ENCODE measurements at places on chromosomes 6 and 20.
A peak's percentile ranks its signal among the peaks of the same experiment; 100 is the strongest.

DNA sequence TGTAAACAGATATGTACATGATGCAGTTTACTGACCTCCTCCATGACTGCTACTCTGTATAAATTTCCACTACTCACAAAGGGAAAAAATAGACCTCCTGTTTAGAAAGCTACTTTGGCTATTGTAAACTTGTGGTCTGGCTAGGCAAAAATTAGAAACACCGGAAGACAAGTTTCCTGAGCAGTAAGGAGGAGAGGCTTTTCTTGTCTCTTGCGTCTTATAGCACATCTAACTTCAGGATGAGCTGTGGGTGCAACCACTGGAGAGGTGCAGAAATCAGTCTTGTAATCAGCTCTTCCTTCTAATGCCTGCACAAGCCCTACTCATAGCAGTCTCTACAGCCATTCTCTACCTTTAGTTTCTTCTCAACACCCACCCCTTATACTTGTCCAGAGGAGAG, 296.5 kb upstream of the SLC35B3 start:
- no peak for DNase-seq

DNA sequence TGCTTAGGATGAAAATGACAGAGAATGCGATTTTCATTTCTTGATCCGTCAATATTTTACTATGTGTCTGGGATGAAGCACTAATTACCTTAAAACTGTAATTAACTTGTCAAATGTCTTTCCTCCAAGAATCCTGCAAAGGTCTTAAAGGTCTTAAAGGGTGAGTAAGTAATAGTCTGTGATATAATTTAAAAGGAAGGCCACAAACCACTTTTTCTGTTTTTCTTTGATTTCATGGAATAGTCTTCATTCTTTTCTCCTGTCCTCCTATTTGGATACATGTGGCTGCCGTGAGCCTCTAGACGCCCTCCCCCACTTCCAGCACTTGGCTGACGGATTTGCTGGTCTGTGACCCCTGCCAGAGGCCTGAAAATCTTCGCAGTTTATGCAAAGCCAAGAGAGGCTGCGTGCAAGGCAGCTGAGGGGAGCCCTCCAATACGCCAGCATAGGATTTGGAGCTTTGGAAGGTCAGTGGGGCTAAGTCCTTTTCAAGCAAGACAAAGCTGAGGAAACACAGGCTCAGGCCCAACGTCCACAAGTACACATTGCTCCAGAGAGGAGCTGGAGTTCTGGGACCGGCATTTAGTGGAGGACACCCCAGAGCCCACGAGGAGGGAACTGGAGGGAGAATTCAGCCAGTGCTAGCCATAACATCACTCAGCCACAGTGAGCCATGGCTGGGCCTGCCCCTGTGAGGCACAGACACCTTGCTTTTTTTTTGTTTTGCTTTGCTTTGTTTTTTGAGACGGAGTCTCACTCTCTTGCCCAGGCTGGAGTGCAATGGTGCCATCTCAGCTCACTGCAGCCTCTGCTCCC, 382.6 kb downstream of the SMOC2 start:
- no peak for DNase-seq

DNA sequence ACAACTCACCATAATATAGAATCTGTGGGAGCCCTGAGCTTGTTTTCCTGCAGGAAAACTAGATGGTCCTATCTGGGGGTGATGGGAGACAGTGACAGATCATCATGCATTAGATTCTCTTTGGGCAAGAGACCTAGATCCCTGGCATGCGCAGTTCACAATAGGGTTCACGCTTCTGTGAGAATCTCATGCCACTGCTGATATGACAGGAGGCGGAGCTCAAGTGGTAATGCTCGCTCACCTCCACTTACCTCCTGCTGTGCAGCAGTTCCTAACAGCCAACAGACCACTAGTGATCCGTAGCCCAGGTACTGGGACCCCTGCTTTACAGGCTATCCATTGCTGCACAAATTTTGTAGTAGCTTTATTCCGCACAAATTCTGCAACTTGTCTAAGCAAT, 84.5 kb downstream of the HIVEP2 start:
- DNase-seq: no peak

DNA sequence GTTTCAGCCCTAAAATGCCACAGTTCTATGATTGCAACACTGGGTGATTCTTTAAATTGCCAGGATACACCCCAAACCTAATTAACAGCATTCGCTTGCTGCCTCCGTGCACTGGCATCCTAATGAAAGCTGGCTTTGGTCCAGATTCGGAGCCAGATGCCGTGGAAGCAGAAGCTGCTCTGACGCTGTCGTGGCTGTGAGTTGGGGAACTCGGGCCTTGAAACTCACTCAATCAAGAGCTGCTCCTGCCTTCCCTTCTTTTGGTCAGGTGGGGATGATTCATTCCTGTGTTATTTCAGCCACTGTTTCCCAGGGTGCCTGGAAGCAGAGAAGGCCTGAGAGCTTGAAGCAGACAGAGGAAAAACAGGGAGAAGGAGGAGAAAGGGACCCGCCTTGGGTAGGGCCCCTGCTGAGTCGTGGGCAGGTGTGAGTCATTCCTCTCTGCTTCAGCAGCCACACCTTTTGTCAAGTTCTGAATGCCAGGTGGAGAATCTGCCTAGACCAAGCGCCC, 36.2 kb upstream of the DSP start:
- DNase-seq: peak; percentile 99

- DNase-seq: no peak
Observed at GRCh38 chr6:163991321-163991720, 576.8 kb downstream of the QKI start.

- DNase-seq: no peak
Observed at GRCh38 chr6:152353440-152353839, 283.7 kb downstream of the SYNE1 start.

- DNase-seq: no peak
Observed at GRCh38 chr20:47143657-47144056, 212.8 kb downstream of the ZMYND8 start.

DNA sequence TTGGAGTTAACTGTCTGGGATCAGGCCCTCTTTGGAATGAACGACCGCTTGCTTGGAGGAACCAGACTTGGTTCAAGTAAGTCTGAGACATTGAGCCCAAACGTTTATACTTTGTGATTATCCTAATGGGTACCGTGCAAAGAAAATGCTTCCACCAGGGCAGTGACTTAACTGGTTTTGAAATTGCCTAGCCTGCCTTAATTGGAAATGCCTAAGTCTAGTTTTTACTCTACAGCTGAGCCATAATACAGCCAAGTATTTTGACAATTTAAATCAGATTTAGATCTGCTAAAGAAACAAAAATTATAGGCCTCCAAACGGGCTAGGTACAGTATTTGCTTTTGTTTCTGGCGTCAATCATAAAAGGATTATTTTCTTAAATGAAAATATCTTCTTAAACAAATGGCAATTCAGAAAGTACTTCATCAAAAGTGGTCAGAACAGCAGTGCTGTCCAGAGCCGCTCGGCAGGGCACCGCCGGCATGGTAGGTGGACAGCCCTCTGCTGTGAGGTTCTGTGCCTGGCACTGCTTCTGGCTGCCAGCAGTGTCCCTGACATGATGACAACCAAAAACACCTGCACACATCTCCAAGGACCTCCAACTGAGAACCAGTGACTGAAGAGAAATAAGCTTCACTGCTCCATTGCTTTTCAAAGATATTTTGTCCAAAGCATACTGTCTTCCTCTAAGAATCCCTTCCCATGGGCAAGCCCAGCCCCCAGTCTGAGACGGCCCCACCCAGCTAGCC, 55.6 kb downstream of the EZR start:
- DNase-seq: no peak
